CD4-positive, alpha-beta T cell treated with Interleukin-6 for 4 hours (primary cell): ENCODE measurements at places on chromosomes 1 and 21.

DNA sequence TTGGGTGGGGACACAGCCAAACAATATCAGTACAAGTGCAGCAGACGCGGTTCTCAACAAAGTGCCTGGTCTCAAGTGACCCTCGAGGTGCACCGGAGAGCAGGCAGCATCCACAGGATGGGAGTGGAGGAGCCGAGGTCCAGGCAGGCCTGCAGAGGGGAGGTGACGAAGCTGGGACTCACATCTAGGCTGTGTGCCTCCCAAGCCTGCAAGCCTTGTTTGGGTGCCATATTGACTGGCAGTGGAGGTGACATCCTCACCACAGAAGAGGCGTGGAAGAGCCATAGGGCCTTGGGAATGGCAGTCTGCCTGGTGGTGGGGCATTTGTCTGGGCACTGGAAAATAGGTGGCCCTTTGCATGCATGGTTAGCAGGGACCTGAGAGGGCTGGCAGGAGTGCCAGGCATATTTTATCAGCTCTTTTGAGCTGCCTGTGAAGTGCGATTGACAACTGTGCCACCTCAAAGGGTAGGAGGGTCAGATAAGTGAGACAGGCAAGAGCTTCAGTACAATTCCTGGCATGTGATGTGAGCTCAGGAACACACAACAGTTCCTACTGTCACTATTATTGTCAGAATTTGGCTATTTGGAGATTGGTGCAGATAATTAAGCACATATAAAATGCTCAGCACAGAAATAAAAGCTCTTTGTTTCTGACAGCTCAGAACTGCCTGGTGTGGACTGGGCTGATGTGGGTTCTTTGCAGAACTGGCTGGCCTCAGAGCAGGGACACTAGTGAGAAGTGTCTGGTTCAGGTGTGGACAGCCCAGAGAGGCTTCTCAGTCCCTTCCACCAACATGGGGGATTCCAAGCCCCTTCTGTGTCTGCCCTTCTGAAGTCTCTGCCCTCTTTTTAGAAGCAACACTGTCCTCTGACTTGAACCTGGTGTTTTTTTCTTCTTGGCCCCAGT lies 347.6 kb upstream of the AJAP1 start:
- no peak for DNase-seq

DNA sequence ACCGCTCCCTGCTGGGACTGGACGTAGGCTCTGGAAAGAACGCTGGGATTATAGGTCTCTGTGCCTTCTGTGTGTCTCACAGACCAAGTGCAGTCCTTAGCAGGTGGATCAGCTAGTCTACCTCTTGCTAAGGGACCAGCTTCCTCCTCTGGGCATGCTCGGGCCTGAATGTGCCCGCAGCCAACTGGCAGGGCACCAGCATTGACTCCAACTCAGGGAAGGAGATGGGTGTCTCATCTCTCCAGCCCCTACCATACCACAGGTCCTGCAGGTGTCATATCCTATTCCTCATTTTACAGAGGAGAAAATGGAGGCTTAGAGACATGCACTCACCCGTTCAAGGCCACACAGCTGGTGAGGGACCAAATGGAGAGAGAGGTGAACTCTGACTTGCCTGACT lies 340.2 kb downstream of the PTPRU start:
- no peak for DNase-seq

DNA sequence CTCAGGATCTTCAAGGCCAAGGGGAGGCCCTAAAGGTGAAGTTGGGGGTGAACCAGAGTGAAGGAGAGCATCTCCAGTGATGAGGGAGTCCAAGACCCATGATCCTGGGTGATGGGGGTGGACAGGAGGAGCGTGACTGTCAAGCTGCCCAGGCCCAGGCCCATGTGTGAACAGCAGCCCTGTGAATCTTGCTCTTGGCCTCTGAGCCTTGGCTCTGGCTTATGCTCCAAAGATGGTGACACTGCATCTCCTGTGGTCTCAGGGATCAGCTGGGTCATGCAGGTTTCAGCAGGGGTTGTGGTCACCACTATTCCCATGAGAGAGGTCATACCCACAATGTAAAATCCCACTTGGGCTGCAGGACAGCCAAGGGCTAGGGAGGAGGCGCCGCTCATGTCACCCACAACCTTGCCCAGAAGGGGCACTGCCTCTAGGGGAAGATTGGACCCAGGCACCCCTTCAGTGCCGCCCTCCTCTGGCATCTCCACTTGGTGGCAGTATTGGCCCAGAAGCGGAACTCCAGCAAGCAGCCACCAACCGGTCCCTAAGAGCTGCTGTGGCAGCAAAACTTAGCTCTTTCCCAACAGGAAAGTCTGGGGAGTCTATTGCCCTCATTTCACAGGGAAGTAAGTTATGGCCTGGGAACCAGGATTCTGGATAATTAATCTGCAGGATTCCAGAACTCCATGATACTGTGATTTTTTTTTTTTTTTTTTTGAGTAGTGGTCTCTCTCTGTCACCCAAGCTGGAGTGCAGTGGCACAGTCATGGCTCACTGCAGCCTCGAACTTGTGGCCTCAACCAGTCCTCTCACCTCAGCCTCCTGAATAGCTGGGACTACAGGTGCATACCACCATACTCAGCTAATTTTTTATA lies 7.5 kb upstream of the WNT3A start:
- peak; percentile 65 for DNase-seq

- no peak for DNase-seq
Measured at GRCh38 chr1:112849425-112850033, 106.5 kb downstream of the SLC16A1 start.

GRCh38 chr1:207962716-207963426 lies 51.9 kb upstream of the CD34 start:
- peak; percentile 38 for DNase-seq

DNA sequence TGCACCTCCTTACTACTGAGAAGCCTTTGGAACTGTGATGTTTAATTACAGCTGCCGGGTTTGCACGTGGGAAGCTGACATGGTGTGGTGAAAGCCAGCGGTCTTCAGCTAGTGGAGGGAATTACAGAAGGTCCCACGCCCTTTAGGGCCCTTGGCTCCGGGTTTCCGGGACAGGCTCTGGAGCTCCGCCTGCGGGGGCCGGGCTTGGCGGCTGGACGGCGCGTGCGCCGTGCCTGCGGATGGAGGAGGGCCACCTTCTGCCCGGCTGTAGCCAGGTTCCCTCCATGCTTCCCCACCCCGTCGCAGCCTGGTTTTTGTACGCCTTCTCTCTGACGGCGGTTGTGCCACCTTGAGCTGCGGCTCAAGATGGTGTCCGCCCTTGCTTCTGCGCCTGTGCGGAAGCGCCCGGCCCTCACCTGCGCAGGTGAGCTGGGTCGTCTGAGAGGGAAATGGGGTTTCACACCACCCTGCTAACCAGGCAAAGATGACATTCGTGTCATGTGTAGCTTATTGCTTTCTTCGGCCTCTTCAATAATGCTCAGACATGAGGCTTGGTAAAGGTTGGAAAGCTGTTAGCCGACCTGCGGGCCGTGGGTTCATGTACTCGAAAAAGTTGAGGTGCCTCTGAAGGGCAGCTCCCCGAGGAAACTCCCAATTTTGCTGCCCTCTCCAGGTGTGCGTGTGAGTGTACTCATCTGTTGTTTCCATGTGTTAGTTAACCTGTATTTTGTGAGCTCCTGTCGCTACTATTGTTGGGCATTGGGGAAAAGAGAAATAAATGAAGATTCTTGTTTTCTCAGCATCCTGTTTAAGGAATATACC lies 36.6 kb upstream of the OPRD1 start:
- peak; percentile 74 for DNase-seq

DNA sequence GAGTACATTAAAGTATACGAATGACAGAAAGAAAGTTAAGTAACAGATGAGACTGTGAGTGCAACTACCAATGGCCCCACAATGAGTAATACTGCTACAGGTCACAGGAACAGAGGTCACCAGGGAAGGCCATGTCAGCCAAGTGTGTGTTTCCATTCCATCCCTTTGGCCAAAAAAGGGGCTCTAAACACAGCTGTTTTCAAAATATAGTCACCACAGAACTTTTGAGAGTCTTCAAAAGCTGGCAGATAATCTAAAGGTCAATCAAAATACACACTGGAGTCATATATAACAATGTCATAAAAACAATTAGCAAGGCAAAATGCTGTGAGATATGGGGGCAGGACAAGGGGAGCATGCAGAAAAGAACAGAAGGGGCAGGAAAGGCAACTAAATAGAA lies 10.2 kb downstream of the USP24 start:
- no peak for DNase-seq

- DNase-seq = no peak
Measured at GRCh38 chr1:188719735-188720134, 1757.9 kb downstream of the BRINP3 start.

GRCh38 chr1:217661407-217661806 lies 30.3 kb downstream of the SPATA17 start:
- DNase-seq = no peak

DNA sequence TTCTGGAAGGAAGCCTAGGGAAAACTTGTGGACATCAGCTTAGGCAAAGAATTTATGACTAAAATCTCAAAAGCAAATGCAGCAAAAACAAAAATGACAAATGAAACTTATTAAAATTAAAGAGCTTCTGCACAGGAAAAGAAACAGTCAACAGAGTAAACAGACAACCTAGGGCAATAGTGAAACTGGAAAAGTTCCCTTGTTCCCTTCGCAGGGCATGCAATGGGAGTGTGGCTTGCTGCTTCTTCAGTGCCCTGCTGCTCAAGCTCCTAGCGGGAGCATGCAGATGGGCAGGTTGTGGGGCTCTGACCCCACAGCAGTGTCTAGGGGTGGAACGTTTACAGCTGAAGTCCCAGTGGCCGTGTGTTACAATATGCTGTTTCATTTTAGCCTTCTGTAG lies 1797.4 kb downstream of the NCAM2 start:
- no peak for DNase-seq

DNA sequence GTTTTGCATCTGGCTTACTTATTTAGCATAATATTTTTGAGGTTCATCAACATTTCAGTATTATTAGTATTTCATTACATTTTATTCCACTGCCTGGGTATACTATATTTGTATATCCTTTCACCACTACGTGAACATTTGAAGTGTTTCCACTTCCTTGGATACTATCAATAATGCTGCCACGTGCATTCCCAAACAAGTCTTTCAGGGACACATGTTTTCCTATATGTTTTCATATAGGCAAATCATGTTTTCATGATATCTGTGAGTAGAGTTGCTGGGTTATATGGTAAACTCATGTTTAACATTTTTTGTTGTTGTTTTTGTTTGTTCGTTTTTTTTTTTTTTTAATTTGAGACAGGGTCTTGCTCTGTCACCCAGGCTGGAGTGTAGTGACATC lies 380.1 kb downstream of the OMA1 start:
- DNase-seq = no peak

DNA sequence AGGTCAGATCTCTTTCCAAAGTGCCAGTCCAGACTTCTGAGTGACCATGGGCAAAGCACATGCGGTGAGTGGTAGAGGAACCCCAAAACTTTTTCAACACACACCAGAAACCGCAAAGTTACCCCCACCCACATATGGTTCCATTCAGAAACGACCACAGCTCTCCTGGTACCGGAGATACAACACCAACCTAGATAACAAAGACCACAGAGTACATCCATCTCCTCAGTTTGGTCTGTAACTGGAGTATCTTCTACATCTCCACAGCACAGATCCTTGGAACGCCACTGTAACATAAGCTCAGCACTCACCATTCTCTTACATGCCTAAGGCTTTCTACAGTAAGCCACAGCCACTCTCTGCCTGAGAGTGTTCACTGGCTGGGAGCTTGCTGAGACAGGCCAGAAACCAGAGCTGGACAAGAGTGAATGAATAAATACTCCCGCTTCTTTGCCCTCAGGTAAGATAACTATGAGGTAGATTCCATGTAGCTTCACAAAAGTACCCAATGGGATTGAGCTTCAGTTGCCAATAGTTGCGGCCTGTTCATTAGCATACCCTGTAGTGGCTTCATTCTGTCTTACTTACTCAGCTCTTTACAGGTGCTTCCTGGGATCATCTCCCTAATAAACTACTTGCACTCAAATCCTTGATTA lies 81.8 kb downstream of the SMYD3 start:
- no peak for DNase-seq

DNA sequence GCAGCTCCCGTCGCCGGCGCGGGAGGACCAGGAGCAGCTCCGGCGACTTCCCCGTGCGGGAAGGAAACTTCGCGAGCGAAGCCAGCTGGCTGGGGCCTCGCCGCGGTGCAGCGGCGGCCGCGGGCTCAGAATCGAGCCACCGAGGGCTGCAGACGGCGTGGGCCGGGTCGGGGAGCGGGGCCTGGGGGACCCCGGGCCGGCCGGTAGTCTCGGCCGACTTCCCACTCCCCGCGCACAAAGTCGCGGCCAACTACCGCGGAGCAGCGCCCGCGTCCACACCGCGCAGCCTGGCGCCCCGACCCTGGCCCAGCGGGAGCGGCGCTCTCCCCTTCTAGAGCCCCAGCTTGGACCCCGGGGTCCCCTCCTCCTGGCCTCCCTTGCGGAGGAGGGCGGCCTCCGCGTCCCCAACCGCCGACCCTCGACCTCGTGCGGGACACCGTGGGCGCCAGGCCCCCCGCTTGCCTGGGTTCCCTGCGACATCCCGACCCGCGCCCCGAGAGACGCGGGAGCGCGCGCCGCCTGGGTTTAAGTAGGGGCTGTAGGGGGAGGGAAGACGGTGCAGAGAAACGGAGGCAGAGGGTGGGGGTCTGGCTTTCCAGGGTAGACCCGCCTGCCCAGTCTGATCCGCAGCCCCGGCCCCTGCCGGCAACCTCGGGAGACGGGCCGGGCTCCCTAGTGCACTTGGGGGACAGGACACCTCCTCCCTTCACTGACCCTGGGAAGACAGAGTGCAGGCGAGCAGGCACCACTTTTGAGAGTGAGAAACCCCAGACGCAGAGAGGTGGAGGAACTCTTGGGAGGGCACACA lies 4.7 kb downstream of the PRDM16 start:
- DNase-seq = no peak

DNA sequence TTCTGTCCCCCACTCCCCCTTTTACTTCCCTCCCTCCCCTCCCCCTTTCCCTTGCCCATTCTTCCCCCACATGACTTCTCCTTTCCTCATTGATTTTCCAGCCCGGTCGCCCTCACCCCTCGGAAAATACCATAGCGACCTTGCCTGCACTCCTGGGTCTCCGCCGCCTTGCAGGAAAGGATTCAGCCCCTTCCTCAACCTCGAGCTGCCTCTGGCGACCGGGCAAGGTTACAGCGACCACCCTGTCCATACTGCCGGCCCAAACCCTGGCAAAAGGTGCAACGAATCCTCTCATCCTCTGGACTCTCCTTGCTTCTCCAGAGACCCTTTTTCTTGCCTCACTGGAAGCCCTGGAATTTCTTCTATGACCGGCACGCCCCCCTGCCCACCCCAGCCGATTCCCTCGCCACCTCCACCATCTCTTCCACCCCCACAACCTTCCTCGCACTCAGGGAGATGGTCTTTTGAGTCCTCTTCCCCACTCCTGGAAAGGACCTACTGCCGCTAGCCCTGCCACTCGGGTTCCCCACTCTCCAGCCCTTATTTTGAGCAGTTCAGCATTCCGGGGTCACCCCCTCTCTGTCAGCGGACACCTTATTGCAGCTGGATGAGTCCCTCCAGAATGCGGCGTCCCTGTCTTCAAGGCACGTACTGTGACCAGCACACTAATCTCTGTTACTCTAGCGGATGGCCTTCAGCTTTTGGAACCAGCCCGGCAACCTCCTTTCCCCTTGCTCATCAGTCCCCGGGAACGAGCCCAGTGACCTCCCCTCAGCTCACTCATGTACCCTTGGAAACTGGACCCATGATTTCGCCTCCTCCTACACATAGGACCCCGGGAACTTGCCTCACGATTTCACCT lies 846 bp downstream of the NSUN4 start:
- no peak for DNase-seq

- DNase-seq = no peak
Measured at GRCh38 chr21:43812139-43812821, 22.9 kb downstream of the RRP1 start.
